OCI-M1 (cell line): ENCODE measurements at places on chromosomes 6 and 20.
A peak's percentile ranks its signal among the peaks of the same experiment; 100 is the strongest.

- no peak for DNase-seq
Measured at GRCh38 chr20:55632592-55632991, 372.7 kb downstream of the CBLN4 start.

DNA sequence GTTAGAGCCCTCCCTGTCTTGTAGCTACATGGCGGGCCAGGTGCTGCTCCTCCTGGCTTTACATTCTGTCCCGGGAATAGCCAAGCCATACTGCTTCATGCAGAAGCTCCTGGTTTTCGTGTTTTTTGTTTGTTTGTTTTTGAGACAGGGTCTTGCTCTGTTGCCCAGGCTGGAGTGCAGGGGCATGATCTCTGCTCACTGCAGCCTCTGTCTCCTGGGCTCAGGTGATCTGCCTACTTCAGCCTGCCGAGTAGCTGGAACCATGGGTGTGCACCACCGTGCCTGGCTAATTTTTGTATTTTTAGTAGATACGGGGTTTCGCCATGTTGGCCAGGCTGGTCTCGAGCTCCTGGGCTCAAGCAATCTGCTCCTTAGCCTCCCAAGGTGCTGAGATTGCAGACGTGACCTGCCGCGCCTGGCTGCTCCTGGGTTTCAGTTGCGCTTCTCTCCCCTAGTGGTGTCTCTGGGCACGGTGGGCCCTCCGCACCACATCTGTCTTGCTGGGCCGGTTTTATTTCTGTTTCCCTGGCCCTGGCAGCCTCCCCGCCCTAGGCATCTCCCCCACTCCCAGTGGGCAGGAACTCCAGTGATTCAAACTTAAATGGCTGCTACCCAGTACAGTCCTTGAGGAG, 12.9 kb downstream of the CDYL start:
- no peak for DNase-seq

DNA sequence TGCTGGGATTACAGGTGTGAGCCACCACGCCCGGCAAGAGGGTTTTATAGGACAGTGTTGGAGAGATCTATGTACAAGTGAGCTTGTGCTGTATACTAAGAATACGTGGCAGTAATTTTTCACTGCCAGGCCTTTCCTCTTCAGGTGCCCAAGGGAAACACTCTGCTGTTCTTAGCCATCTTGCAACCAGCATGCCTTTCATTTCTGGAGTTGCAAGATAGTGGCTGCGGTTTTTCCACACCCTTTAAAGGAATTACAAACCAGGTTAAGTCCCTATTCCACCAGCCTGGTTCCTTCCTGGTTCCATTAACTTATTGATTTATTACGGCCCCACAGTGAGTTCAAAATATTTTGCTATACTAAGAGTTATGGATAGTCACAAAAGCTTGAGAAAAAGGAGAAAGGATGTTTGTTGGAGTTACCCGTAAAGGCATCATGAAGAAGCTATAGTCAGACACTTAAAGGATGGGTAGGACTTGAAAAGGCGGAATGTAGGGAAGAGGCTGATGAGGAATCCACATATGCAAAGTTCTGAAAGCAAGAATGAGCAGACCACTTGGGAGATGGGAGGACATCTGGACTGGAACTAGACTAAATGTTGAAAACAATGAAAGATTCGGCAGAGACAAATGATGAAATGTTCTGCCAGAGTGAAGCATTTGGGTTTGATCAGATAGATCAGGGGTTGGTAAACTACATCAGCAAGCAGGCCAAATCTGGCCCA, 61.4 kb upstream of the ASIP start:
- DNase-seq = peak; percentile 19

- no peak for DNase-seq
Measured at GRCh38 chr6:144632266-144632665, 347.1 kb downstream of the UTRN start.

- DNase-seq = no peak
Measured at GRCh38 chr20:23669866-23670265, 19.0 kb downstream of the CST4 start.

DNA sequence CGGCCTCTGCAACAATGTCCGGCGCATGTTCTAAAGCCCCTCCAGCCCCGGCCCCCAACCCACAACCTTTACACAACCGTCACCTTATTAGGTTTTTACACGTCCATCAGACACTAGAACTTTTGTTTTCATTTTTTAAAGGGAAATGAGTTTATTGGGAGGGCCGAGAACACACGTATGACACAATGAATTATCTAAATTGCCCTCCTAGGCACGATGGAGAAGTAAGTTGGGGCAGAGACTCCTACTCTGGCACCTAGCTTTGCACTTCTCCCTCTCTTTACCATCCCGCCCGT, 1.2 kb upstream of the DLL1 start:
- DNase-seq = no peak

DNA sequence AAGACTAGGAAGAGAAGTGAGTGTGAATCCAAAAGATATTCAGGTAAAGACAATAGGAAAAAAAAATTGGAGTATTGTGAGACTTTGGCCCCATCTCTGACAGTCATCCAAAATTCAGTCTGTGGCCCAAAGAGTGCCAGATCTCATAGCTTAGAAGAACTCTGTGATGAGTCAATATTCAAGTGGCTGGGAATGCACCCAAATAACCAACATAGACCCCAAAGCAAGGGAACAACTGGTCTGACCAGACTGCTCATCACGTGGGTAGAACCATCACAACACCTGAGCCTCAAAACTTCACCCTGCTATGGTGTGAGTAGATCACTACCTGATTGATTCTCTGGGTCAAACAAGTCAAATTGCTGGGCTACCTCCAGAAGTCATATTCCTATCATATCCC, 51.1 kb upstream of the TRDN start:
- no peak for DNase-seq

DNA sequence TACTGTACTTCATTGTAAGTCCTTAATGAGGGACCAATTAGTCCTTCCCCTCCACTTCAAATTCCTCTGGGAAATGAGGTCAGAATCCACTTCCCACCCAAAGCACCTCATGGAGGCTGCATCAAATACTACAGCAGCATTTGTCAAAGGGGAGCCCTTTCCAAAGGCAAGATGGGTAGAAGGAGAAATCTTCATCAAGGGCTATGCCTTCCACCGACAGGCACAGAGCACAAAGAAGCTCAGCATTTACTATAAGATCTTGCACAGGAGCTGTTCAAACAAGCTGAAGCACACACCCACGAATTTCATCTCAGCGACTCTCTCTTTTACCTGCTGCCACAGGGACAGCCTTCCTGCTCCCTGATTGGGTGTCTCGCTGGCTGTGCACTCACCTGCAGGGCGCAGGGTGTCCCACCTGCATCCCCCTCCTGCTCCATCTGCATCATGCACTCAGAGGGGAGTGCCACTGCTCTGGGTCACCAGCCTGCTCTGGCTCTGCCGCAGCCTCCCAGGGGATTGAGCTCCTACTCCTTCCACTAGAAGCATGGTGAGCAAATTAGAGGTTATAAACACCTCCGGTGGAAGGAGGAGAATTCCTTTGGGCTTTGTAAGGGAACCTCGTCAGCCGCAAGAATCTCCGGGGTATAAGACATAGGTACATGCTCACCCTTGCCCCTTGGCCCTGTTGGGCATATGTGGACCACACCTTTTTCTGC, 164.5 kb downstream of the ATXN1 start:
- DNase-seq = no peak

DNA sequence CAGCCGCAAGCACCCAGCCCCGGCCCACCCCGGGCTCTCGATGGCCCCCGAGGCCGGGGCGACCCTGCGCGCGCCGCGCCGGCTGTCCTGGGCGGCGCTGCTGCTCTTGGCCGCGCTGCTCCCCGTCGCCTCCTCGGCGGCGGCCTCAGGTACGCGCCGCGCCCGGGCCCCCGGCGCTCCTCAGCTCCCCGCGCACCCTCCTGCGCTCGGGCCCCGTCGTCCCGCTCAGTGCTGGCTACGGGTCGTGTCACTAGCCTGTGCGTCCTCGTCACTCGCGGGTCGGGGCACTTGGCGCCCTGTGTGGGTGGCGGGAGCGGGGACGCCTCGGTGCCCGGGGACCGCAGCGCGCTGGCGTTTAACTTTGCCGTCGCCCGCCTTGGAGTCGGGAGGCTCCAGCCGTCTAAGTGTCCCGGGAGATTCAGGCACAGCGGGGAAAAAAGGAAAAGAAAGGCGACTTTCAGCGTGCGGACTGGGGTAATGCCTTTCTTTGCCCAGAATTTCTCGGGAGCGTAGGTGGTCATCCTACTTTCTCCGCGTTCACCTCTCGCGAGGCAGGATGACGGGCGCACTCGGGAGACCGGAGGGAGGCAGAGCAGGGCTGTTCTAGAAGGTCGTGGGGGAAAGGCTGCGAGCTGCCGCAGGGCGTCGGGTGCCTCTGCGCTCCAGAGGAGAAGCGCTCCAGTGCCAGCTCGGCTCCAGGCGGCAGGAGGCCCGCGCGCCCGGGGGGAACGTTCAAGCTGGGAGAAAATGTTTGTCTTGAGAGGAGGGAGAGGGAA, 545 bp downstream of the FNDC1 start:
- no peak for DNase-seq

DNA sequence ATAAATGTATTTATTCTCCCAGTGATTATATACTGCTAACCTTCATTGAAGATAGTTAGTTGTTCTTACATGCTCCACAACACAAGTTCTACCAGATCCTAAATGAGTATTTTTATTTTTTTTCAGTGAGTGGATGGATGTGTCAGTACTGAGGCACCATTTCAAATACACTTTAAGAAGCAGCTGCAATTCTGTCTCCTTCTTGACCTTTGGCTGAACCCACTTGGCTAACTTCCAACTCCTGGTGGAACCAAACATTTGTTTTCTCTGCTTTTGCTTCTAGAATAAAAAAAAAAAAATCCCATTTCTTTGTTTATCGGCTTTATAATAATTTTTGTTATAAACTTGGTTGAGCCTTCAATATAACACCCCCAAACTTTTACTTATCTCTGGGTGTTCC, 458.3 kb upstream of the MAP3K7 start:
- no peak for DNase-seq

- no peak for DNase-seq
Measured at GRCh38 chr6:11409371-11409770, 128.2 kb upstream of the TMEM170B start.

DNA sequence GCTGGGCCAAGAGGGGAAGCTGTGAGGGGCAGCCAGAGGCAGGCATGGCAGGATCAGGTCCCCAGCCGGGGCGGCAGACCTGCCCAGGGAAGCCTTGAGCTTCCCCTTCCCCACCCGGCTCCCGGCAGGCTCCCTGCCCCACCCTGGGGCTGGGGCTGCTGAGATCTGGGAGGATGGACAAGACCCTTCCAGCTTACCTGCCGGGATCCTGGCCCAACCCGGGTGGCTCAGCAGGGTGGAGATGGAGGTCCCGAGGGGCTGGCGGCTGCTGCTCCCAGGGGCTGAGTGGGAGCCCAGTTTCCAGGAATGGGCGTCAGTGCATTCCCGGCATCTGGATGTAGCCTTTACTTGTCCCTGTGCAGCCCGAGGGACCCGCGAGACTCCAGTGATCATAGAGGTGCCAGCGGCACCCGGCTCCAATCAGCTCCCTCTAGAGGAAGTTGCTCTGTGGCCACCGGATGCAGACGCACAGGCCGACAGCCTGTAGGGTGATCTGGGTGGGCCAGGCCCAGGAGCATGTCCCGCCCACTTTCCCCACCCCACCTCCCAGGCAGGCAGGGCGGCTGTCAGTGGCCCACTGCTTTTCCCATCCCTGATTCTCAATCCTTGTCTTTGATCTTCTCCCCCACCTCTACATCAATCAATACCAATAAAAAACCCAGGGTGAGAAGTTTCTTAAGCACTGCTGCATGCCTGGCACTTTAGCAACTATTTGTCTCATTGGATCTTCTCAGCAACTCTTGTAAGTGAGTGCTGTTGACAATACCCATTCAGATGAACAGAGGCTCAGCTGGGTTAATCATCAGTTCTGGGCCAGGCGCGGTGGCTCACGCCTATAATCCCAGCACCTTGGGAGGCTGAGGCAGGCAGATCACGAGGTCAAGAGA, at the start of gene BAK1:
Gene BAK1 (minus strand): TSS at position 449 of the 887 bp plus-strand sequence. CDS start 2,672 bp downstream, outside the sequence.
- DNase-seq = peak; percentile 97

GRCh38 chr6:11013721-11014070, 30.4 kb downstream of the ELOVL2 start:
- DNase-seq = no peak

DNA sequence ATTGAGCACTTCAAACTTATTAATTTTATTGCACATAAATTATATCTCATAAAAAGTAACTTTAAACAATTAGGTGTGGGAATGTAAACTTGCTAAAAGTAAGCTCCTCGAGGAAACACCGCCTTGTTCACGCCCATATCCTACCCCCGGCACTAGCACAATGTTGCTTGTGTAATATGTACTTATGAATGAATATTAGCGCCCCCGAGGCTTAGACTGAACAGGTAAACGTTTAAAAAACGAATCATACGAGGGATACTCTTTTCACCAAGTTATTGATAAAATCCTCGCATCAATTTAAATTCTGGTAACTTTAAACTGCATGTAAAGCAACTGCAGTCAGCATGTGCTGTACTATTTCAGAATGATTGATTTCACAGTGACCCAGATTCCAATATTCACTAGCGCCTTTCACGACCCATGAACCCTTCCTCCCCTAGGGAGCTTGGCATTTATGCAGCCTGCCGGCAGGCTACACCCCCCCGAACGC, 637 bp downstream of the TFB1M start:
- peak; percentile 66 for DNase-seq

DNA sequence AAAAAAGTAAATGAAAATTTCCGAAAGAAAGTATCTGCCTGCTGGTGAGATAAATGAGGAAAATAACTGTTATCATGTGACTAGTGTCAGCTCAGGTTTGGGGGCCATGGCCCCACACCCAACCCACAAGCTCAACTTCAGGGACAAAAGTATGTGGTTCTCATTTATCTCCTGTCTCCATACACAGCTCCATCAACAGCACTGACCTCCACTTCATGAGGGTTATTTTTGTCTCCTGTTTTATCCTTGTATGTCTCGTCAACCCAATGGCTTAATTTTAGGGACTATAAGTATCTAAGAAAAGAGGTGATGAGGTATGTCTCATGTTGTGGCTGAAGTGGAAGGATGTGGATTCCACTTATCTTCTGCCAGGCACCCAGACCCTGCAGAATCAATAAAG, 271.6 kb upstream of the RIN2 start:
- peak; percentile 88 for DNase-seq

DNA sequence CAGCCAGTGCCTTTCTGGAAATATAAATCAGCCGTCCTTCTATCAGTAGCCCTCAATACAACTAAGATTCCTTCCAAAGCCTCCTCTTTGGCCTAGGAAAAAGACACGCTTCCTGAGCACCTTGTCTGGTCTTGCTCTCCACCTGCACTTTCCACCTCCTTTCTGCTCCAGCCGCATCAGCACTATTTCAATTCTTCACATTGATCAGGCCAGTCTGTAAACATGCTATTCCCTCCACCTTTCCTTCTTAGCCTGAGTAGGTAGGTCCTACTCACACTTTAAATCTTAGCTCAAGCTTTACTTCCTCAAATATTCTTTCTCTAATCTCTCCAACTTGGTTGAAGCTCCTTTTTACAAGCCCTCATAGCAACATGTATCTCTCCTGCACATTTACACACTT, 11.4 kb downstream of the RANBP9 start:
- DNase-seq = peak; percentile 63

DNA sequence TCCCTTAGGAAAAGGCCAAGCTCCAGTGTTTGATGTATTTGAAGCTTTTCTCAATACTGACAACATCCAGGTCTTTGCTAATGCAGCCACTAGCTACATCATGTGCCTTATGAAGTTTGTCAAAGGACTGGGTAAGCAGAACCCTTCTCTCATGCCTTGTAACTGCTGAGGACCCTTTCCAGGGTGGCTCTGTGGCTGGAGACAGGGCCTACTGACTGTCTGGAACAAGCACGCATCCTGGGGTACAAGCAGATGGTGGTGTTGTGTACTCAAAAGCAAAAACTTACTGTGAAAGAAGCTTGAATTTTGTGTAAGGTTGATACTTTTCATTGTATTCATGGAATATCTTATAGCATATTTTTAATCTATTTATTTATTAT, 69.0 kb upstream of the SMIM28 start:
- DNase-seq = no peak
